ENCODE measurements at places on chromosomes 5 and 9.

DNA sequence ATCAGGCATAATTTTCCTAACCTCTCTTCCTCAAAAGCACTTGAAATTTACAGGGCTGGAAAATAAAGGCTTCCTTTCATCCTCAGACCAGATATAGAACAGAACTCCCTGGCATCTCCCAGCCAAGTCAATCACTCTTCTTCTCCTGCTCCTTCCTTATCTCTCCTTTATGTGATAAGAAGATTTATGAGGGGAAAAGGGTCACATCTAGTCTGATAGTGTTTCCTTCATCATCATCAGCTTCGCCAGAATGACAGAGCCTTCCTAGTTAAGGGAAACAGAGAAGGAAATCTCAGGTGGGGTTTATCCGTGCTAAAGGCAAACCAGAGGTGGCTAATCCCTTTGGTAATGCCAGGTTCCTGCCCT, 36.2 kb downstream of the LIX1 start:
- DNase-seq, result no peak

DNA sequence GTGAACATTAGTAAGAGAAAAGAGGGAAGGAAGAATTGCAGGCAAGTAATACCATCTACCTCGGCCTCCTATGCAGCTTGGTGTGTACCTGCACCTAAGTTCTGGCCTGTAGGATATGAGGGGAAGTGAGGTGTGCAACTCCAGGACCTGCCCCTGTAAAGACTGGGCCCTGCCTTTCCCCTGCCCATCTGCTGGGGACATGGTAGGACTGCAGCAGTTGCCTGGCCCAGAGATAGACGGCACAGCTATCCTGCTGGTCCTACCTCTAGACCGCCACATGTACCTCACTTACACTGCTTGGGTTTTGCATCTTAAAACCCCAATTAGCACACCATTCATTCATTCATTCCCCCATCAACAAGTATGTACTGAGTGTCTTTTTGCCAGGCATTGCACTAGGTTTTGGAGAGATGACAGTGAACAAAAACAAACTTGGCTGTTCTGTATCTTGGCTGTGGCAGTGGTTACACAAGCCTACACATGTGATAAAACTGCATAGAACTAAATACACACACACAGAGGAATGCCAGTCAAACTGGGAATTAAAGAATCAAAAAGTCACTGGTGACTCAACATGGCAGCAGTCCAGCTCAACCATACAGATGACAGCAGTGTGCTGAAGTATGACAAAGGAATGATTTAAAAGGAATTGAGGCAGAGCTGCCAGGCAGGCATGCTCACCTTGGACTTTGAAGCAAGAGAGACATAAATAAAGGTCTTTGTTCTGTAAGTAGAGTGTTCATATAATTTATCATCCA, 23.3 kb upstream of the MGAT1 start:
- DNase-seq, result no peak

DNA sequence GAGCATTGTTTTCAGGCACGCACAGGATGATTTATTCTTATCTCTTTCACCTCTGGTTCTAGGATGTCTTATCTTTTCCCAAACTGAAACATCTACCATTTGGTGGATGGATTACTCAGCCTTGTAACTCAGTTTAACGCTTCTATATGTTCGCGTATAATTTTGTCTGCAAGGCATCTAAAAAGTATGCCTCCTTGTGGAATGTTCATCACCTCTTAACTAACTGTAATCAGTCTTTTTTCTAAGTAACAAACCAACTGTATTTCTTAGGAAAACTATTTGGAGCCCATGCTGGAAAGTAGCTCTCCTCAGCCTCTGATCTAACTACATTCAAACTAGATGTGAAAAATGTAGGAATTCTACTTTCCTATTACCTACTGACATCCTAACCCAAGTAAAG, 11.5 kb upstream of the F2RL2 start:
- DNase-seq, result no peak

DNA sequence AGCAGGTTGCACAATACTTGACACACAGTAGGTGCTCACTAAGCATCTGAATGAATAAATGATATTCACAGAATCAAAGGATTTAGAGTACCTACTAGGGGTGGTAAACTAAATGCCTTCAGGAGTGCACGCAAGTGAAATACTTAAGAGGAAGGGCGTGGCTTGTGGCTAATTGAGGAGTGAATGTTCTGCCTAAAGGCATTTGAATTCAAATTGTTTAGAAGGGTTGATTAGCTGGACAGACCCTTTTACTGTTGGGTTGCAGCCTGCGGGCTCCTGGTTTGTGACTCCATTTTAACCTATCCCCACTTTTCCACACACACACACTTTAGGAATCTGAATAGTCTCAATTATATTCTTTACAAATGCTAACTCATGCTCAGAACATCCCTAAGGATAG, 63.1 kb downstream of the PPP2R2B start:
- DNase-seq, result no peak

DNA sequence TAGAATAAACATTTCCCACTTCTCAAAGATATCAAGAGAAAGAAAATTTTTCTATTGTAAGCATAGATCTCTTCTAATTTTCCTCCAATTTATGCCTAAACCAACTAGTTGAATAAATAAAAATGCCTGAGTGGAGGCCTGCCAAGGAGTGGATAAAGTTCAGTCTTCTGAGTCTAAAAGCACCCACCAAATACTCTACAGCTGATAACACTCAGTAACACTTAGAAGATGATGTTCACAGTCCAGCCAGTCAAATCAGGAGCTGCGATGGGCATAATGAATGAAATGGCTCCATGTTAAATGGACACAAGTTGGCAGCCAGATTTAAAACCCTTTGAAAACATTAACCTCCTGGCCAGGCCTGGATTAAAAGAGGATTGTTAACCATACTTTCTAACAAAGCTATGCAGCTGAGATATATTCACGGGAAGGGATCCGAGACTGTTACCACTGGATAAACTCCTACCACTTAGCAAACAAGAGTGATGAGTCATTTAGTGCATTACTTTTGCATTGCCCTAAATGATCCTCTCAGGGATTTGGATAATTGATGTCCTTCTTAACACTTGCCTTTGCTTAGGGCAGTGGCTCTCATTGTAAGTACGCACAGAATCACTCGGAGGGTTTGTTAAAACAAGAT, 63.7 kb upstream of the CCDC112 start:
- DNase-seq, result no peak

DNA sequence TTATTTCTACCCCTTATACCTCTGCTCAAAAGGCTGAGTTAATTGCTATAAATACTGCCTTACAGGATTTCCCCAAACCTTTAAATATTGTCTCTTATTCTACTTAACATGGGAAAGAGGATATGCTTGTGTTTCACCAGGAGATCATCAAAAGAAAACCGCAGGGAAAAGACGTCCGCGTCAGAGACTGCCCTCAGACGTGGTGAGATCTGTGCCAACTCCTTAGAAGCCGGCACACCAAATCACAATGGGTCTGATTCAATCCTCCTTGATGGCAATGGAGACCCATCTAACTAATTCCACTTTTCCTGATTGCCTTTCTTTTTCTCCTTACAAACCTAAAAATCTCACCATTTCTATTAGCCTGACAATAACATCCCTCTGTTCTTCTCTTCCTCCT, 55.0 kb downstream of the SH3PXD2B start:
- DNase-seq, result no peak

- DNase-seq, result no peak
Observed at GRCh38 chr9:132451276-132451675, 41.3 kb downstream of the CFAP77 start.

- no peak for DNase-seq
Observed at GRCh38 chr9:99867968-99868367, 38.5 kb upstream of the STX17 start.

GRCh38 chr5:37767251-37767650, 72.6 kb downstream of the GDNF start:
- no peak for DNase-seq

DNA sequence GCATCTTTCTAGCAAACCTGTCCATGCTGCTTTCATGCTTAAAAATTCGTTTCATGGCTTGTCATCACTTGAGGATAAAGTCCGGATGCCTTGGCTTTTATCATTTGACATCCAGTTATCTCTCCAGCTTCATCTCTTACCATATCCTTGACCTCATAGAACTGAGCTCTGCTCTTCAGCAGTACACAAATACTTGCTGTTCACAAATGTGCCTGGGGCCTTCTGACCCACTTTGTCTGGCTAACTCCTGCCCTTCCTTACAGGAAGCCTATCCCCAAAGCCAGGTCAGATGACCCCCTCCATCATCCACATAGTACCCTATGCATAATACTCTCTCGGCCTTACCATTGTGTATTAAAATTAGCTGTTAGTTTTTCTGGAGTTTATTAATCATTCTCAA, 249.1 kb downstream of the SAXO1 start:
- DNase-seq, result no peak
